H1 (cell line): ENCODE measurements at places on chromosomes 5 and 9.

DNA sequence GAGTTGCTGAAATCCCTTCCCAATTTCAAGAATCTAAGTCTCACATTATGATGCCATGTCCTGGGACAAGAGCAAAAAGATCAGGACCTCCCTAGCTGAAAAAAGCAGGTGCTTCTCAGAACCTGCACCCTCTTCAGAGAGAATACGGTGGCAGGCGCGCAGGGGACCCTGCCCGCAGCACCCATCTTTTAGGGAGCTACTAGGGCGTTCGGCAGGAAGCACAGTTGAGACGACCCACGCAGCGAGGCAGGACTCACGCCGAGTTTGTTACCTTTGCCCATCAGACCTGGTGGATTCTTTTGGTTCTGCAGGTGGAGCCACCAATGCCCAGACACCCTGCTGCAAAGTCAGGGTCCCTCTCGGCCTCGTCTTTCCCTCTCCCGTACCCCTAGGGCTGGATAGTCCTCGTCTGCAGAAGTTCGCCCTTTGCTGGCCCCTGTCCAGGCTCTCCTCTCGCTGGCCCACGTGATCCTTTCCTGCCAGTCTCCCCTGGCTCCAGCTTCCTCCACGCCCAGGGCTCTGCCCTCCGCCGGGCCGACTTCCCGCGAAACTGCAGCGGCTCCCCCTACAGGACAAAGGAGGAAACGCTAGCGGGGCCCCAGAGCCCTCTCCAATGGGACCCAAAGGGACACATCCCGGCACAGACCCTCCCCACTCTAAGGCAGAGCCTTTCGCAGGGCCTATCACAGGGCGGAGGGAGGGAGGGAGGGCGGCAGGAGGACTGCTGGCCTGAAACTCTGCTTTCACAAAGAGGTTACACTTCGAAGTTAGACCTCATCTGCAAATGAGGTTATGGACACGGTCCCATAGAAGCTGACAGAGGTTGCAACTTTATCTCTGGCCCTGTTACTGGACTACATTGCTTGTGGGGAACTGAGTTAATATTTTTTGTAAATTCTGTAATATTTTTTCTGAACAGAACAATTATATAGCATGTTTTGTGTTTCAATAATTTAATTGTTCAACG is 28.8 kb downstream of the TMEM174 start:
- peak; percentile 91 for DNase-seq

- no peak for DNase-seq
Observed at GRCh38 chr5:61277190-61277589, 54.9 kb upstream of the ZSWIM6 start.

DNA sequence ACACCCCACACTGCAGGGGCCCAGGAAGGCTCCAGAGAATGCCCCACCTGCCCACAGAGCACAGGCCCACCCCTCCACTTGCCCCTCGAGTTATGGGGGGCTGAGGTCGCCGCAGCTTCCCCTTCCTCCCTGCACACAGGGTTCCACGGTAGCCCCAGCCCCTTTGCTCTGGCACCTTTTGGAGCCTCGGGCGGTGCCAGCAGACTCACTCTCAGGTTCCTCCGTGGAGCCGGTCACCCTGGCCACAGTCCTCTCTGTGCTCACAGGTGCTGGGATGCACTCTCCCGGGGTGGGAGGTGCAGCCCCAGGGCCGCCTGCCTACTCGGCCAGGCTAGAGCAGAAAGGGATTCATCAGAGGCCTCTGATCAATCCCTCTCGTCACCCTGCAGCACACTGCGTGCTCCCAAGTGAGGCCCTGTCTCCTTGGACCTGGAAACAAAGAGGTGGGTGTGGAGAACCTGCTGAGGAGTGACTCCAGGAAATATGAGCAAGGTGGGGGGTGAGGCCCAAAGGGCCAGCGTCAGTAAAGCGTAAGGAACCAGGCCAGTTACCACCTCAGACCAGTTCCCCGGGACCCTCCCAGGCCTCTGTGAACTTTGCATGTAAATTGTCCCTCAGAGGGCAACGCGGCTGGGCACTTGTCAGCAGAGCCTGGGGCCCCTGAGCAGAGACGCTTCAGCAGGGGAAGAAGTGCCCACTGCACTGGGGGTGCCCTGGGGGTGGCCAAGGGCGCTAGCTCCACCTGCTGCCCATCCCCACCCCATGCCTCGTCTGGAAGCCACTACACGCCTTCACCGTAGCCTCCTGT is 167.8 kb downstream of the OLFM1 start:
- DNase-seq: no peak

DNA sequence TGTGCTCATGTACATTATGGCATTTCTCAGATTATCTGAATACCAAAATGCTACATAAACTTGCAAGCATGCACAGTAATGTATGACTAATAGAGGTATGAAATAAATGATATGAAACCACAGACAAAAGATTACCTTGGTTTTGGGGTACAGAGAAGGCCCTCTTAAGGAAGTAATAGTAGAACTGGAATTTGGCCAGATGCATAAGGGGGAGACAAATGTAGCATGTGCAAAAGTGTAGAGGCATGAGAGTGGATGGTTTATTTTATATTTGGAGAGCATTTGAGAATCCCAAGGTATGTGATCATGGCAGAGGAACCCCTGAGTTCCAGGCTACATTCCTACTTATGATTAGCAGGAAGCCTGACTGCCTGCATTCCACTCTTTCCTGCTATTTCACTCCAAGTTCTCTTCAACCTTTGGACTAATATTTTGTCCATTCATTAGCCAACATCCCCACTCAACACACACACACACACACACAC is 74.2 kb downstream of the MAMDC2 start:
- no peak for DNase-seq

GRCh38 chr5:12902611-12903010 is 998.4 kb upstream of the CTNND2 start:
- DNase-seq: no peak

- DNase-seq: no peak
Observed at GRCh38 chr5:75108931-75109596, 56.7 kb upstream of the GCNT4 start.

DNA sequence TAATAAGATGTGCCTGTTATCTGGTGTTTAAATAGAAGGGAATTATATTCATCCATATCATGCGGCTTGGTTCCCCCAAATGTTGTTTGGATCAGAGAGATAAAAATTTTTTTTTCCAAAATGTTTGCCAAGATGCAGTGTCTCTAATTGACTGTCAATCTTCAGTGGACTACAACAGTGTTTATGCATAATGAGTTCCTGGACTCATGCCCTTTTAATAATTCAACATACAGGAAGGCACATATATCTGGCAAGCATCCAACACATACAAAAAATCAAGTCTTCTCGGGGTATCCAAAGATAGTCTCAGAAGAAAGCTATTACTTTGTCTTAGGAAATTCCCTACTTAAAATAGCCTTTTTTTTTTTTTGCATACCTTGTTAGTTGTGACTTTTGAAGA is 1534.7 kb downstream of the EFNA5 start:
- DNase-seq: no peak

DNA sequence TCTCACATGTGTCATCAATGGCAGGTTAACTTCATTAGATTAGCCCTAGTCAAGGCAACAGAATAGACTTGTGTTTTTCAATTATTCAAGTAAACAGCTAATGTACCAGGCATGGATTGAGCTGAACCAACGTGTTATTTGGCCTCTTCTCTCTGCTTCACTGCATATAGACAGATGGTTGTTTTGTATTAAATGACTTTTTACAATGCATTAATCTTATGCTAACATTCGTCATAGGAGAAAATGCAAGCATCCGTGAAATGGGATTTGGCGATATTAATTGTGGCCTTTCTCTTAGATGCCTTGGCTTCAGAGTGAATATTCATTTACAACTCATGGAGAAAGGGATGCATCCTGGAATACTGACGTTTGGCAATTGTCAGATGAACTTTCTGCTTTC is 208.0 kb downstream of the KCTD16 start:
- DNase-seq: no peak

- DNase-seq: no peak
Observed at GRCh38 chr5:139908749-139909148, 113.1 kb downstream of the PSD2 start.

- no peak for DNase-seq
Observed at GRCh38 chr5:122300374-122300773, 11.7 kb upstream of the SNCAIP start.

- DNase-seq: no peak
Observed at GRCh38 chr5:117691081-117691870, 1116.7 kb upstream of the SEMA6A start.

- DNase-seq: no peak
Observed at GRCh38 chr5:135822959-135823358, 11.5 kb upstream of the SLC25A48 start.

- no peak for DNase-seq
Observed at GRCh38 chr5:168409591-168410458, 76.4 kb upstream of the RARS1 start.

DNA sequence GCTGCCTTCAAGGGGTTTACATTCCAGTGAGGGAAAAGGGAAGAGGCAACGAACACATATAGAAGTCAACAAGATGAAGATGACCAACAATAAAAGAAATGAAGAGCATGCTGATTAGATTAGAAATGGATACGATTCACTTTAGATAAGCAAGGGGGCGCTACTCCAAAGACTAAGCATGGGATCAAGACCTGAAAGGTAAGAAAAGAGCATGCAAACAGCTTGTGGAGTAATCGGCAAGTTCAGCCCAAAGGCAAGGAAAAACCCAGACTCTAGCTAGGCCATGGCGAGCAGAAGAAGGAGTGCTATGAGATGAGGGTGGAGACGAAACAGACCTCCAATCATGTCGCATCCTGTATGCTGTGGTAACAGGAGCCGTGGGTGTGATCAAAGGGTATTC is 124.4 kb downstream of the FANCC start:
- DNase-seq: no peak
